ENCODE measurements at places on chromosomes 6 and 20. TPM values are rescaled to one million over a fixed set of nuclear protein-coding genes. Genes with fewer than 3 reads are reported as not detected.

The RFX6 gene
- total RNA-seq, result not detected

The GPLD1 gene
- total RNA-seq, result 9.0 TPM

The TNFRSF21 gene
- total RNA-seq, result 0.04 TPM

The PGBD1 gene
- 8.2 TPM for total RNA-seq

The C6orf15 gene
- total RNA-seq, result not detected

The ROS1 gene
- not detected for total RNA-seq

The SDCBP2 gene
- not detected for total RNA-seq
